Temporal lobe (tissue), 4 donors: ENCODE measurements at places on chromosomes 2 and 18. TPM values are rescaled to one million over a fixed set of nuclear protein-coding genes. Genes with fewer than 3 reads are reported as not detected.

Gene IL36B
- not detected for total RNA-seq

Gene SPP2
- total RNA-seq: not detected

Gene DTNA
- 43.0 TPM for total RNA-seq

Gene LYPD6B
- total RNA-seq: 3.4 TPM

Gene LCT
- total RNA-seq: not detected

Gene SANBR
- 45.2 TPM for total RNA-seq

Gene RSAD2
- 2.0 TPM for total RNA-seq

Gene HOXD12
- not detected for total RNA-seq

Gene OR6B2
- total RNA-seq: not detected

Gene SYT4
- 535 TPM for total RNA-seq

Gene MATN3
- total RNA-seq: 2.0 TPM

Gene AKAIN1
- 2.5 TPM for total RNA-seq
